Stimulated activated CD4-positive, alpha-beta T cell treated with anti-CD3 and anti-CD28 coated beads, Interleukin-4, amount 100 ng/mL, for 48 hours (primary cell): ENCODE measurements at places on chromosomes 5 and 9.

GRCh38 chr9:79671558-79671957 lies 99.8 kb downstream of the TLE4 start:
- DNase-seq: no peak

DNA sequence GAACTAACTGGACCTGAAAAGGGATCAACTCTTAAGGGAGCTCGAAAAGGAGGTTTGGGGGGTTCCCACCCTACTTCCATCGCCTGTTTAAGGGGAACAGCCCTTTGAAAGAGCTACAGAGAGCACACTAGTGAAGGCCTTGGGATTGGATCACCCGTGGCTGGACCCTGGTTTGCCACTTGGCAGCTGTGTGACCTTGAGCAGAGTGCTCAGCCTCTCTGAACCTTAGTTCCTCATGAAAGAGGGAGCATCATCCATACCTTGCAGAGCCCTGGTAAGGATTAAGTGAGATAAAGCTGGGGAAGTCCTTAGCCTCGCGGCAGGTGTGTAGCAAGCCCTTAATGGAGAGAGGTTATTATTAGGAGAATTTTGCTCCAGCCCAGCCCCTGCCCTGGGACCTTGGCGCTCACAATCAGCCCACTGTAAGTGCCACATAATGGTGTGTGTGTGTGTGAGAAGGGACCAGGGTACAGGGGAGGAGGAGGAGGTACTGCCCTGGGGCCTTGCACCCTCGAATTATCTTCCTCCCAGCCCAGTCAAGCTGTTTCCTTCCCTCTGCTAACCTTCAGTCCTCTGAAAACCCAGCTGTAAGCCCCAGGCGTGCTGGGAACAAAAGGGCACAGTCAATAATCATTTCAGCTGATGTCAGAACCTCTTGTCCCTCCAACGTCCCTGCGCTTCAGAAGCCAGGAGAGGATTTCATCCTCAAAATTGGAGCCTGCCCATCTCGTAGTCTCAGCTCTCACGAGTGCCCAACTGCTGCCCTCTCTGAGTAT lies 42.9 kb downstream of the FOXI1 start:
- no peak for DNase-seq

DNA sequence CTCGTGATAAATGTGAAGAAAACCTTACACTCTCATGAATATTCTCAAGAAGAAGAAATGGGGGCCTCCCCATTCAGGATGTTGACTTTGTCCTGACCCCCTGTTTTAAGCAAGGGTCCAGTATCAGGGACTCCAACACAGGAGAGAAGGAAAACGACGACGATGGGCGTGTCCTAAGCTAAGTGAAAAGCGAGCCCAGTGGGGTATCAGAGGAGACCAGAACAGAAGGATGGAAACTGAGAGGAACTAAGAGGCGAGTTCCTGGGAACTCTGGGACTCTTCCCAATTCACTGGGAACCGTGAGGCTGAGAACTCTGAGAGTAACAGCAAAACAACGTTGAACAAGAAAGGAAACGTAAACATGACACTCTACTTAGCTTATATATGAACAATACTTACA lies 14.6 kb downstream of the RETREG1 start:
- no peak for DNase-seq

DNA sequence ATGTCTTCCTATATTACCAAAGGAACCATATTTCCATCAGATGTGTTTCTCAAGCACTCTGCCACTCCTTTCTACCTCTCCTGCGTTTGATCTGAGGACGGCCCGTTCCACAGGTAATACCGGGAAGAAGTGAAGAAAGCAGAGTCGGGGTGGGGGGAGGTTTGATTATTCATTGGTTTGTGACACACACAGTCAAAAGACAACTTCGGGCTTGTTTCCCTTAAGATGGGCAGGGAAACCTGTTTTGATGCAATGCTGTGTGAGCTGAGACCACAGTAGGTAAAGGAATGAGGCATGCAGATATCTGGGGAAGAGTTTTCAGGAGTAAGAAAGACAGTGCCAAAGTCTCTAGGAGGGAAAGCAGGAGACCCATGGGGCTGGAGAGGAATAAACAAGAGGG lies 54.0 kb downstream of the BOD1 start:
- DNase-seq: no peak

GRCh38 chr5:171624396-171624795 lies 161.2 kb upstream of the SMIM23 start:
- DNase-seq: no peak

DNA sequence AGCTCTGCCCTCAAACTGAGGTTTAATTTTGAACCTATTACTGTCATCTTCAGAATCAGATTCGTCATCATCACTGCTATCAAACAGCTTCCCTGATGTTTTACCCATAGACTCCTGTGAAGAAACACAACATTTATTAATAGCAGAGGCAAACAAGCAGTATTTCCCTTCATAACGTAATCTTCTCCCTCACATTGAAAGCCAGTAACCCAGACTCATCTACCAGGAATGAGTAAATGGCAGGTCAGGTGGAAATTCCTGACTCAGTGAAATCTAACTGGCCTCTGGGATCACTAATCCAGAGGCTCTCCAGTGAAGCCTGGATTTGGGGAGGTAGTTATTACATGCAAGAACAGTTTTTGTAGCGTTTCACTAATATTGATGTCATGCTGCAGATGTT lies 14.6 kb downstream of the NOL8 start:
- DNase-seq: no peak

GRCh38 chr9:33942471-33943083 lies 106.1 kb downstream of the UBAP2 start:
- no peak for DNase-seq

DNA sequence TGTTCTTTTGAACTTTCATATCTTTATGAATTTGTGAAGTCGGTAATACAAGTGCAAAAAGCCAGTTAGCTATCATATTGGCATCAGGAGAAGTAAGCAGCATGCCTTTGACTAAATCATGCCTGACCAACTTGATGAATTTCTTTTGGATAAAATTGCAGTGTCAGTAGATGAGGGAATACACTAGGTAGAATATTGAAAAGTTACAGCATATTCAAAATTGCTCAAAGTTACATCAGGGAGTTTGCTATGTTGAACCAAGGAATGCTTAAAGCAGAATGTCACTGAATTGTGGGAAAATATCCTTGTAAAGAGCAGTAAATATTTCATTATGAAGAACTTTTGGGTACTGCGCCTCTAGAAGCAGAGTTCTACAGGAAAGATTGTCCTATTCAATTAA lies 87.1 kb upstream of the TLX3 start:
- DNase-seq: no peak

DNA sequence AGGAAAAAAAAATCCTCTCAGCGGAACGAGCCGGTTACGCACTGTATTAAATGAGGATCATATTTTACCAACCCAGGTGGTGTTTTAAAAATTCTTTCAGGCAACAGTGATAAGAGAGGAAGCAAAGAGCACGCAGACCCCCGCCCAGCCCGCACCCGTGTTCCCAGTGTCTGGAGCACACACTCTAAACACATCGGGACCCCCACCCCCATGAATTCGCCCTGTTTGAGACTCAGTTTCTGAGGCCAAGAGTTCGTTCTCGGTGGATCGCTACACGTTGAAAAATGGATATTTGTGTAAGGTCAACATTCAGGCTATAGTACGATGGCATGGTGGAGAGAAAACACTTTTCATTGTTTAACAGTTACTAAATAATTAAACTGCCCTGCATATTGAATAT lies 196.3 kb downstream of the MEF2C start:
- DNase-seq: no peak

DNA sequence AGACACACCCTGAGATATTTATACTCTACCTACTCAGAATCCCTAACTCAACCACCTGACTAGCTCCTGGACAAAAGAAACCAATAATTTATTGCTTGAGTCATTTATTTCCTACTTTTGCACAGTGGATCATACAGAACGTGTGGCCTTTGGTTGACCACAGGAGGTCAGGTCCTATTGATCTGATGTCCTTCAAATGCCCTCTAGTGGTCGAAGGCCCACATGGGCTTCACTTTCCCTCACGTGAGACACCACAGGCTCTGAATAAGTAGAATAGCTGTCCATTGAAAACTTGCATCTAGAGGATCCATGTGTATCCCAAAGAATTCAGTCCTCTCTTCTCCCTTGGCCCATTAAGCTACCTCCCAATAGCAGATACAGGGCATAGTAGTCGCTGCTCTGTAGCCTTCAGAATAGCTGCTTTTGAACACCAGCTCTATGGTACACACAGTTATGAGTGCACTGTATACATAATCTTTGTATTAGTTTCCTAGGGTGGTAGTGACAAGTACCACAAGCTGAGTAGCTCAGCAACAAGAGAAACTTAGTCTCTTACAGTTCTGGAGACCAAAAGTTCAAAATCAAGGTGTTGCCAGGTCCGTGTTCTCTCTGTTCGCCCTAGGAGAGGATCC lies 177.6 kb upstream of the SMARCA2 start:
- DNase-seq: peak; percentile 3

DNA sequence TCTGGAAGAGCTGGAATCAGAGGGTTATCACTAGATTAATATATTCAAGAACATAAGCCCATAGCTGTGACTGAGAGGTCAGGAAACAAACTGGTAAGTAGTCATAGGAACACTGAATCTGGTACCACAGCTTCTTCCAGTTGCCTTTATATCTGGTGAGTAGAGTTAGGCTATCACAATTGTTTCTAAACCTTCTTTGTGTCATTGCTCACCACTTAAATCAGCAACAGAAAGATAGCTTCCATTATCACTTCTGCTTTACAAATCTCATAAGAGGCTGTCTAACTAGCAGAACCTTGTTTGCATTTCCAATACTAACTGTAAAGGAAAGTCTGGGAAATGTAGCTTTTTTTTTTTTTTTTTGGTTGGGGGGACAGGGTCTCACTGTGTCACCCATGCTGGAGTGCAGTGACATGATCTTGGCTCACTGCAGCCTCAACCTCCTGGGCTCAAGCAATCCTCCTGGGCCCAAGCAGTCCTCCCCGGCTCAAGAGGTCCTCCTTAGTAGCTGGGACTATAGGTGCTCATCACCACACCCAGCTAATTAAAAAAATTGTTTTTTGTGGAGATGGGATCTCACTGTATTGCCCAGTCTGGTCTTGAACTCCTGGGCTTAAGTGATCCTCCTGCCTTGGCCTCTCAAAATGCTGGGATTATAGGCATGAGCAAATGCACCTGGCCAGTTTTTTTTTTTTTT lies 22.0 kb downstream of the CDC42SE2 start:
- DNase-seq: no peak
